ENCODE measurements at places on chromosomes 6 and 20. TPM values are rescaled to one million over a fixed set of nuclear protein-coding genes. Genes with fewer than 3 reads are reported as not detected.

Gene ENPP5
- total RNA-seq: 0.22 TPM

Gene KCNB1
- not detected for total RNA-seq

Gene BPIFB1
- total RNA-seq: not detected

Gene PDYN
- total RNA-seq: not detected

Gene GLP1R
- total RNA-seq: not detected

DNA sequence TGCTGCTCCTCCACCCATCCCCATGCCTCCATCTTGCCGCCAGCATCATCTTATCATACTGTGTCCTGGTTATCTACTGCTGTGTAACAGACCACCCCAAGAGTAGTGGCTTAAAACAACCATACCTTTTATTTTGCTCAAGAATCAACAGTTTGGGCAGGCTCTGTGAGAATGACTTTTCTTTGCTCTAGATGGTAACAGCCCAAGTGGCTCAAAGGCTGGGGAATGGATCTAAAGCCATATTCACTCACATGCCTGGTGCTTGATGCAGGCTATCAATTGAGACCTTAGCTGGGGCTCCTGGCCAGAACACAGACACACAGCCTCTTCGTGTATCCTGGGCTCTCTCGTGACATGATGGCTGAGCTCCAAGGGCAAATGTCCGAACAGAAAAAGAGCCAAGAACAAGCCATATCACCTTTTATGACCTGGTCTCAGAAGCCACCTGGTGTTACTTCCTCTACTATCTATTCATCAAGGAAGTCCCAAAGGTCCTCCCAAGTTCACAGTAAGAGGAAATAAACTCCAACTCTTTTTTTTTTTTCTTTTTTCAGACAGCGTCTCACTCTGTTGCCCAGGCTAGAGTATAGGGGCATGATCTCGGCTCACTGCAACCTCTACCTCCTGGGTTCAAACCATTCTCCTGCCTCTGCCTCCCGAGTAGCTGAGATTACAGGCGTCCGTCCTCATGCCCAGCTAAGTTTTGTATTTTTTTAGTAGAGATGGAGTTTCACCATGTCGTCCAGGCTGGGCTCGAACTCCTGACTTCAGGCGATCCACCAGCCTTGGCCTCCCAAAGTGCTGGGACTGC is 159.3 kb upstream of the JARID2 start:
- no peak for DNase-seq

GRCh38 chr20:48198929-48199451 is 413.7 kb upstream of the SULF2 start:
- DNase-seq: peak; percentile 32

GRCh38 chr6:109816452-109817374 is 125.6 kb downstream of the FIG4 start:
- DNase-seq: no peak

GRCh38 chr6:36127462-36128016 is 2.8 kb upstream of the MAPK13 start:
- peak; percentile 98 for DNase-seq

DNA sequence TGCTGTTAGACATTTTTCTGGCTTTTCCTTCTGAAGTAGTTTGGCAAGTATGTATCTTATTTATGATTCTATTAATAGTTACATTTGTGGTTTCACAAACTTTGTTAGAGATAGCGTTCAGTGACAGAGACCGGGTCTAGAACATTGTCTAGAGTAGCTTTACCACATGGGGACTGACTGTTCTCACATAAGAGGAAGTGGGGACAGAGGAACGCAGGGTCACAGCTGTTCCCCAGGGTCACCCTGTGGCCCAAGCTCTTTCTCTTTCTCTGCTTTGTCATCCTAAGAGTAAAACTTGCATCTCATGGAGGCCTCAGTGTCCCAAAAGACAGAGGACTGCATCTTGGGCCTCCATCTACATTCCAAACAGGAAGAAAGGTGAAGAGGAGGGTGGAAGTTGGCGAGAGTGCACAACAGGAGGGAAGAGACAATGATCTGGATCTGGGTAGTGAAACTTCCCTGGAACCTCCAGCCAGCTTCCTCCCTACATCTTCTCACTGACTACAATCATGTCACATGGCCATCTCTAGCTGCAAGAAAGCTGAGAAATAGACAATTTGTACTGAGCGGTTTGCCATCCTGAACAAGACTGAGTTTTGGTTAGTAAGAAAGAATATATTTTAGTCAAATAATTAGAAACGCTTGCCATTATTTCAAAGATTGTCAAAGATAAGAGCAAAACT is 645.8 kb upstream of the ARID1B start:
- DNase-seq: no peak

DNA sequence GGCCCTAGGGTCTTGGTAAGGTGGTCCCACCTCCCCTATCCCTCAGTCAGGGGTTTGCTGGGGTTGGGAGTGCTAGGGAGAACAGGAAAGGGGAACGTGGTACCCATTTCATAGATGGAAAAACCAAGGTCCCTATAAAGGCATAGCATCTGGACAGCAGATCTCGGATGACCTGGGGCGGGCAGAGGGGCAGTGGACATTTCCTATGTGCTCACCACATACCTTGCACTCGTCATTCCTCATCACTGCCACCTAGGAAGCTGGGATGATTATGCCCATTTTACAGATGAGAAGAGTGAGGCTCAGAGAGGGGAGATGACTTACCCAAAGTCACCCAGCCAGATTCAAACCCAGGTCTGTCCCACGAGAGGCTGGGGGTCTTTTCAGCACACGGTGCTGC is 12.1 kb downstream of the MYLK2 start:
- no peak for DNase-seq

- DNase-seq: peak; percentile 80
These were observed 557 bp upstream of the DYNLRB1 start for GRCh38 chr20:34515484-34516246.

DNA sequence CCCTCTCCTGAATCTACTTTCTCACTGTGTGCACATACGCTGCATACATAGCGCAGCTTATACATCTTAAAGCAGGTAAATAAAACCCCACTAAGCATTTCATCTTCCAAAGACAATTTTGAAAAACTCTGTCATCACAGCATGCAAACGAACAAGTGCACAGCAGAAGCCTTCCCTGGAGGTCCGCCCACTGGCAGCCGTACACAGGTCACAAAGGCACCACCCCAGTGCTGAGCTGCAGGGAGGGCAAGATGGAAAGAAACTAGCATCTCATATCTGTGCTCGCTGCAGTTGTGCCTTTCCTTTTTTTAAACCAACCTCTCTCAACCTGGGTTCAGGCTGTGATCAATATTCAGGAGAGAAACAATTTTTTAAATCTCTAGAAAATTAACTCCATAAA is 73.3 kb downstream of the HUS1B start:
- DNase-seq: no peak

GRCh38 chr20:573414-574296 is 30.1 kb upstream of the CSNK2A1 start:
- DNase-seq: peak; percentile 51

GRCh38 chr6:2738373-2738979 is 12.2 kb downstream of the MYLK4 start:
- DNase-seq: peak; percentile 73

- no peak for DNase-seq
These were observed 46.4 kb upstream of the DST start for GRCh38 chr6:56689114-56689513.

GRCh38 chr6:19440531-19440930 is 396.6 kb upstream of the ID4 start:
- DNase-seq: no peak

Measured in M059J (cell line).